ENCODE measurements at places on chromosomes 4 and X. TPM values are rescaled to one million over a fixed set of nuclear protein-coding genes. Genes with fewer than 3 reads are reported as not detected.

- DNase-seq = no peak
Observed at GRCh38 chr4:89334311-89334710, 26.7 kb upstream of the GPRIN3 start.

The SPANXA2 gene
- total RNA-seq = not detected

The GPRASP2 gene
- 11.4 TPM for total RNA-seq

DNA sequence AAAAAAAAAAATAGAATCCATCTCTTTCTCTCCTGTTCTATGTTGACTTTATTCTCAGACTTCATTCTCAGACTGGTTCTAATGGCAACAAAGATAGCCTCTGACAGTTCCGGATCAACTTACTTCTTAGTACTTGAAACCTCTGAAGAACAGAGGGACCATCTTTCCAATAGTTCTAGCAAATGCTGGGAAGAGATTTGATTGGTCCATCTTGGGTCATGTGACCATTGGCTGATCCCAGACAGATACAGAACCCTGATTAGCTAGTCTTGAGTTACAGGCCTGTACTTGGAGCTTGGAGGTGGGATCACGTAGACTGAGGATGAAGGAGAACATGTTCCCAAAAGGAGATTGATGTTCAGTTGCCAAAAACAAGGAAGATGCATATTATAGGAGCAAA, 66.9 kb upstream of the STIM2 start:
- DNase-seq = no peak
